ENCODE measurements at places on chromosomes 11 and 22.

GRCh38 chr11:67310246-67311050 lies 7.1 kb downstream of the SSH3 start:
- no peaks in the 10 kb centered on the region for H3K36me3 ChIP-seq
- no peaks in the 10 kb centered on the region for H3K4me1 ChIP-seq
- no peak overlapping the region for H3K4me3 ChIP-seq
- no peak for DNase-seq
- no peak overlapping the region for H3K27ac ChIP-seq
- H3K27me3 ChIP-seq: no peaks in the 10 kb centered on the region

- DNase-seq: no peak
- no peak overlapping the region for H3K27ac ChIP-seq
- H3K4me3 ChIP-seq: no peak overlapping the region
- H3K36me3 ChIP-seq: no peaks in the 10 kb centered on the region
- H3K27me3 ChIP-seq: no peaks in the 10 kb centered on the region
- H3K4me1 ChIP-seq: no peaks in the 10 kb centered on the region
These were observed 60.6 kb upstream of the PRDM11 start for GRCh38 chr11:45085646-45086501.

DNA sequence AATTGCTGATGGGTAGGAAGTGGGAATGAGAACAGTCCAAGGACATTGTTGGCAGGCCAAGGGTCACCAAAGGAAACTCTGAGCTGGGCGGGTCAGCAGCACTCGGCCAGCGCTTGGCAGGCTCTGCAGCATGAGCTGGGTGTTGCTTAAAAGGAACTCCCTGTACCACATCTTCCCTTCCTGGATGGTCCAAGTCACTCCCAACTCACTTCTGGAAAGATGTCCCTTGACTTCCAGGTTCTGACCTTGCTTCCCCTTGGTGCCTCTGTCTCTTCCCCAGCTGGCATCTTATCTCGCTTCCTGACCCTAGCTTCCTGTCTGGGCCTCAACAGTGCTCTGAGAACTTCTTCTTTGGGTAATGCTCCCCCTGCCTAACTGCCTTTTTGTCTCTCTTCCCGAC lies 24.8 kb upstream of the SWAP70 start:
- H3K27me3 ChIP-seq: no peaks in the 10 kb centered on the region
- no peak overlapping the region for H3K4me3 ChIP-seq
- no peak overlapping the region for H3K27ac ChIP-seq
- H3K36me3 ChIP-seq: no peaks in the 10 kb centered on the region
- H3K4me1 ChIP-seq: no peaks in the 10 kb centered on the region

DNA sequence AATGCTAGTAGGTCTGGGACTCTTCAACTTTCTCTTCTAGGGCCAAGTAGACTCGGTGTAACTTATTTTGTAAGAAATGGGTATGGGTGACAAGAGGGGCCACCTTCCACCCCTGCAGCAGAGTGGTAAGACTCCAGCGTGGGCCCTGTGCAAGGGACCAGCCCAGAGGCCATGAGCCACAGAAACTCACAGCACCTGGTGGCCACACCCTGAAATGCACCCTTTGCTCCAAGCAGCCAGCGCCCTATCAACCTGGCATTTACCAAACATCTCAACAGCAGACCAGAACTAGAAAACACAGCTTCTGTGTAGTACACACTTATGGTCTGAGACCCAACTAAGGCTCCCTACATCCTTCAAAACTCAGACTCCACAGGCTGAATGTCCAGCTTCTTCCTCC lies 5.7 kb downstream of the CDCA5 start:
- H3K4me1 ChIP-seq: peaks cover 27% of the 10 kb centered on the region
- H3K36me3 ChIP-seq: peaks cover 5% of the 10 kb centered on the region
- H3K27me3 ChIP-seq: no peaks in the 10 kb centered on the region
- peak overlapping the region; percentile 41 for H3K27ac ChIP-seq
- DNase-seq: peak; percentile 58

- H3K4me3 ChIP-seq: no peak overlapping the region
- H3K4me1 ChIP-seq: peaks cover 32% of the 10 kb centered on the region
- no peaks in the 10 kb centered on the region for H3K27me3 ChIP-seq
- DNase-seq: no peak
- peaks cover 26% of the 10 kb centered on the region for H3K36me3 ChIP-seq
- H3K27ac ChIP-seq: peak overlapping the region; percentile 99
These were observed 1.3 kb upstream of the SLC3A2 start for GRCh38 chr11:62879235-62879978.

GRCh38 chr11:1197431-1197885 lies 25.4 kb upstream of the MUC5B start:
- no peaks in the 10 kb centered on the region for H3K27me3 ChIP-seq
- no peaks in the 10 kb centered on the region for H3K36me3 ChIP-seq
- no peak for DNase-seq
- no peak overlapping the region for H3K4me3 ChIP-seq

- no peaks in the 10 kb centered on the region for H3K27me3 ChIP-seq
- H3K27ac ChIP-seq: no peak overlapping the region
- DNase-seq: no peak
- no peaks in the 10 kb centered on the region for H3K36me3 ChIP-seq
- H3K4me1 ChIP-seq: no peaks in the 10 kb centered on the region
These were observed 926 bp downstream of the CD6 start for GRCh38 chr11:60972182-60973030.

DNA sequence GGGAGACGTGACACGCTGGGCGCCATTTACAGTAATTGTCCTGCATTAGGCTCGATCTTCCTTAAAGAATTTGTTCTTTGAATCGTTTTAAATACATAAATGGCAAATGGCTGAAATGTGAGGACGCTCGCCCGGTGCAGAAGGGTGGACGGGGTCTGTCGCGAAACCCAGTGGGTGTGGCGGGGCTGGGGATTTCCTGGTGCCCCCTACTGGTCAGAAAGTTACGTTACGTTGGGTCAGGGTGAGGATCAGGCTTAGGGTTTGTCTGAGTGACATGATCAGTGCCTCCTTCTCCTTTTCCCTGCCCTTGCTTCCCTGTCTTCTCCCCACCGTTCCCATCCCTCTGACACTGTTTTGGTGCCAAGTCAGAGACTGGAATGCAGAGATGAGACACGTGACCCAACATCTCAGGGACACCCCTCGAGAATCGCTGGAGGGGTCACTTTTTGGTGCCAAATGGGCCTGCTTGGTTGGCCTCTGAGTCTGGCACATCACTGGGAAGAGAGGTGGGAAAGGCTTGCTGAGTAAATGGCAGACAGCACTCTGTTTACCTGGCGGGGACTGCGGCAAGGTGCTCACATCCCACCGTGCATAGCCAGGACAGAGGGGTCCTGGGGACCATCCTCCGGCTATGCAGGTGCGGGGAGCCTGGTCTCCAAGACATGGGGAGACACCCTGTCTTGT lies 1107.6 kb downstream of the BRD1 start:
- no peak overlapping the region for H3K27ac ChIP-seq
- no peaks in the 10 kb centered on the region for H3K4me1 ChIP-seq
- H3K36me3 ChIP-seq: no peaks in the 10 kb centered on the region
- H3K4me3 ChIP-seq: no peak overlapping the region

DNA sequence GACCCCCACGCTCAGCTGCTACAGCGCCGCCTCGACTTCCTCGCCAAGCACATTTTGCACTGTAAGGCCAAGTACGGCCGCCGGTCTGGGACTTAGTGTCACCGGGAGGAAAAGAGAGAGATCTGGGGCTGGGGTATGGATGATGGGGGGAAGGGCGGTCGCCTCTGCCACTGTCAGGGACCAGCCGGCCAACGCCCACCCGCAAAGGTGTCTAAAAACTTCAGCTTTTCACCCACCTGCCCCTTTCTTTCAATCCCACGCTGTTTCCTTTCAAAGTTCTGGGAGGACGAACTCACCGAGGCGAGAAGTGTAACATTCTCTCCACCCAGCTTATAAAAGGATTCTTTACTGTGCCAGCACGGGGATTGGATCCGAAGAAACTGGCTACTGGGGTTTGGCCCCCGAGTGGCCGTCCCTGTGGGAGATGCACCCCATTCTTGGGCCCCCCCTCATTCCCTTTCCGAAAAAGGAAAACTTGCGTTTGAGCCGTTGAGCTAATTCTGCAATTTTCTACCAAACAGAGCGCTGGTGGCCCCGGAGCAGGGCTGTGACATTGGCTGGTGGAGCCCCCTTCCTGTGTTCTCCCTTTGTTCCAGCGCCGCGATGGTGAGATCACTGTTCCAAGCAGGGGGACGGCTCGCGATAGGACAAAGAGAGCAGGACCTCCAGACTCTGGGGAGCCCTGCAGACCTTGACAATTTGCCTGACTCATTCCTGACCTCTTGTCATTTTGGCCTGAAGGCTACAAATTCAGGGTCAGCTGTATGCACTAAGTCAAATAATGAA lies 1.8 kb downstream of the FJX1 start:
- H3K27me3 ChIP-seq: no peaks in the 10 kb centered on the region
- peaks cover 52% of the 10 kb centered on the region for H3K4me1 ChIP-seq
- DNase-seq: no peak

DNA sequence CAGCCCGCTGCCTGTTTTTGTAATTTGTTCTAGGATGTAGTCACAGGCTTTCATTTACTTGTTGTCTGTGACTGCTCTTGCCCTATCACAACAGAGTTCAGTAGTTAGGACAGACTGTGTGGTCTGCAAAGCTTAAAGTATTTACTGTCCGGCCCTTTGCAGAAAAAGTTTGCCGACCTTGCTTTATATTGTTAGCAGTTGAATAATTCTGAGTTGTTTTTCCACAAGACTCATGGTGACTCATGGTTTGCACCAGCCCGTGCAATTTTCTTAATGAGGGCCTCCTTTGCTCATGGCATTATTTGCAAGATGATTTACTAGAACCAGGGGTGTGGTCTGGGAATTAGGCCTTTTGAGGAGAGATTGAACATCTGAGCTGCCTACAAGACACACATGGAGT lies 110.6 kb downstream of the SCN3B start:
- no peaks in the 10 kb centered on the region for H3K36me3 ChIP-seq
- H3K27me3 ChIP-seq: peaks cover 5% of the 10 kb centered on the region
- DNase-seq: no peak
- H3K4me3 ChIP-seq: no peak overlapping the region
- H3K27ac ChIP-seq: no peak overlapping the region

DNA sequence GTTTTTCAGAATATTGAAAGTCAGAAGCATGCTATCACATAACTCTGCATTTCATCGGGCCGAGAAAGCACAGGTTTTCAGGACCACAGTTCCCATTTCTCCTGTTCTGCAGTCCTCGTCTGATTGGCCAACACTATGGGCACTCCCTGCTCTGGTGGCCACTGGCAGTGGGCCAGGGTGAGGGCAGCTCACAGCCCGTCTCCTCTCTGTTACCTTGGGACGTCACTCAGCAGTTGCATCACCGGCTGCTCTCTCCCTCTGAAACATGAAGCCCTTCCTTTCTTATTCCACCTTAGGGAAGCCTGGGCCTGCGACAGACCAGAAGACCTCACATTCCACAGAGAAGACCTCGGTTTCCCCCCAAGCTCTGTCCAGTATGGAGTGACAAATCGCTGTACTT lies 11.4 kb upstream of the MICAL3 start:
- no peaks in the 10 kb centered on the region for H3K36me3 ChIP-seq
- no peaks in the 10 kb centered on the region for H3K4me1 ChIP-seq
- H3K27me3 ChIP-seq: no peaks in the 10 kb centered on the region
- no peak for DNase-seq
- H3K27ac ChIP-seq: no peak overlapping the region

Measured in Panc1 (cell line).